Type B pancreatic cell (in vitro differentiated cells): ENCODE measurements at places on chromosomes 2 and 18. TPM values are rescaled to one million over a fixed set of nuclear protein-coding genes. Genes with fewer than 3 reads are reported as not detected.

DNA sequence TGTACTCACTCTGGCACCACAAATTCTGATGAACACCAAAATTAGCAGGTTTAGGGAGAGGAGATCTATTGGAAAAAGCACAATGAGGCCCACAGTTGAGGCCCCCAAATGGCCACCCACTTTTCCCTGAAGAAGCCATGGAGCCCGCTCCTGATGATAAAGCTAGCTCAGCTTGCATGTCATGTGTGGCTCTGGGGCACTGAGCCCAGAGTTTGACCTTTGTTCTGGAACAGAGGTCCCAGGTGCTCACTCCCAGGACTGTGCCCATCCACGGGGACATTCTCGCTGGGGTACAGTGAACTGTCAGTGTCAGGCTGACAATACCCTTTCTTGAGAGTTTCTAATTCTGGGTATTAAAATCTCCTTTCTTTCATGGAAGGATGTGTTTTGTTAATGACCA is 36.2 kb downstream of the XDH start:
- H3K4me3 ChIP-seq = no peak overlapping the region
- H3K27ac ChIP-seq = no peak overlapping the region
- H3K27me3 ChIP-seq = no peaks in the 10 kb centered on the region
- H3K4me1 ChIP-seq = no peaks in the 10 kb centered on the region

Gene IL37
- total RNA-seq = not detected in 2 replicates

DNA sequence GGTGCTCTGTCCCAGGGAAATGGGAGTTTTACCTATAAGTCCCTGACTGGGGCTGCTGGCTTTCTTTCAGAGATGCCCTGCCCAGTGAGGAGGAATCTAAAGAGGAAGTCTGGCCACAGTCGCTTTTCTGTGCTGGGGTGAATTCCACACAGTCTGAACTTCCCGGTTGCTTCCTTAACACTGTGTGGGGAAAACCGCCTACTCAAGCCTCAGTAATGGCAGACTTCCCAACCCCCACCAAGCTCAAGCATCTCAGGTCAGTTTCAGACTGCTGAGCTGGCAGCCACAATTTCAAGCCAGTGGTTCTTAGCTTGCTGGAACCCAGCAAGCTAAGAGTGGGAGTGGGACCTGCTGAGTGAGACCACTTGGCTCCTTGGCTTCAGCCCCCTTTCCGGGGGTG is 54.9 kb downstream of the NUP35 start:
- H3K27ac ChIP-seq = no peak overlapping the region
- H3K4me1 ChIP-seq = no peaks in the 10 kb centered on the region
- H3K36me3 ChIP-seq = peaks cover 67% of the 10 kb centered on the region

Gene ALK
- total RNA-seq = 7.7 and 12.3 TPM in 2 replicates

Gene PAX3
- 66.7 TPM in 1 of 2 replicates, not detected in the other for total RNA-seq

- H3K4me1 ChIP-seq = peaks cover 40% of the 10 kb centered on the region
- no peak overlapping the region for H3K27ac ChIP-seq
- no peaks in the 10 kb centered on the region for H3K27me3 ChIP-seq
Observed at GRCh38 chr2:234848578-234848977, 103.2 kb upstream of the SH3BP4 start.

- H3K27ac ChIP-seq = peak overlapping the region; percentile 62
- H3K27me3 ChIP-seq = no peaks in the 10 kb centered on the region
- H3K36me3 ChIP-seq = no peaks in the 10 kb centered on the region
- H3K4me3 ChIP-seq = peak overlapping the region; percentile 44
- DNase-seq = no peak
Observed at GRCh38 chr2:8537562-8538155, 144.2 kb upstream of the ID2 start.

Gene ASPRV1
- 0.67 and 1.3 TPM in 2 replicates for total RNA-seq

Gene PTPRN
- total RNA-seq = 17.5 and 35.6 TPM in 2 replicates

Gene ACVR2A
- total RNA-seq = 24.6 and 31.9 TPM in 2 replicates

DNA sequence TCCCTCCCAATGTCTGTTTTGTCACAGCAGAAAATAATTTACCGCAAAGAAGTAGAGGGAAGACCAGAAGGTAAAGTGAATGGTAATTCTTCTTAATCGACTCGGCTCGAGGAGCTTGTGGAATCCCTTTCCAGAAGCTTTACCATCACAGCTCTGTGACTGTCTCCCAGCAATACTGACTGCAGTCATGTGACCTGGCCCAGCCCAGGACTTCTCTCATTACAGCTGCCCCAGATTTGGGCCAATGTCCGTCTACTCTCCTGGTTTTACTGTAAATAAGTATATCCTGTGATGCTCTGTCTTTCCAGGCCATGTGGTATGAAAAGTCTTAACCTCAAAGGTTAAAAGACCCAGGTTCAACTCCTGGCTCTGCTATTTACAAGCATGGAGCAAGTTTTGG is 18.9 kb upstream of the ELOA2 start:
- no peaks in the 10 kb centered on the region for H3K36me3 ChIP-seq
- no peak overlapping the region for H3K4me3 ChIP-seq
- H3K27me3 ChIP-seq = peaks cover 7% of the 10 kb centered on the region
- no peak overlapping the region for H3K27ac ChIP-seq
- H3K4me1 ChIP-seq = no peaks in the 10 kb centered on the region

GRCh38 chr18:5145168-5145825 is 51.8 kb downstream of the AKAIN1 start:
- no peak overlapping the region for H3K27ac ChIP-seq
- DNase-seq = no peak
- no peak overlapping the region for H3K4me3 ChIP-seq
- no peaks in the 10 kb centered on the region for H3K4me1 ChIP-seq
- no peaks in the 10 kb centered on the region for H3K36me3 ChIP-seq
- no peaks in the 10 kb centered on the region for H3K27me3 ChIP-seq

GRCh38 chr18:35524226-35524625 is 26.5 kb upstream of the INO80C start:
- no peaks in the 10 kb centered on the region for H3K36me3 ChIP-seq
- H3K4me1 ChIP-seq = peaks cover 25% of the 10 kb centered on the region
- H3K27me3 ChIP-seq = no peaks in the 10 kb centered on the region
- no peak for DNase-seq
- H3K4me3 ChIP-seq = no peak overlapping the region

DNA sequence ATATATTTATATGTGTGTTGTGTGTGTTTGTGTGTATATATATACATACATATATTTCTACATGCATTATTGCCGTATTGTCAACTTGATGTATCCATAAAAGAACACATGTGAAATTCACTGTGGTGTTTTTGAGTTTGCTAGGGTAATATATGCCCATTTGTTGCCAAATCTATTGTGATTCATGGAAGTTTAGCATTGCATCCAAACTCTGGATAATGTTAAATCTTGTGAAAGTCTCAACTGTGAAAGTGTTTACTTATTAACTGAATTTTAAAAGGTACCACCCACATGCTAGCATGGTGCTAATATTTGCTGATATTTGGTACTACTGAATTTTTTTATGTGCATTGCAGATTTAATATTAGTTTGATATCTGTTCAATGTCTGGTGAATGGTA is 96.6 kb upstream of the SLC8A1 start:
- H3K27me3 ChIP-seq = no peaks in the 10 kb centered on the region
- peaks cover 1% of the 10 kb centered on the region for H3K36me3 ChIP-seq
- H3K27ac ChIP-seq = no peak overlapping the region
- DNase-seq = no peak

DNA sequence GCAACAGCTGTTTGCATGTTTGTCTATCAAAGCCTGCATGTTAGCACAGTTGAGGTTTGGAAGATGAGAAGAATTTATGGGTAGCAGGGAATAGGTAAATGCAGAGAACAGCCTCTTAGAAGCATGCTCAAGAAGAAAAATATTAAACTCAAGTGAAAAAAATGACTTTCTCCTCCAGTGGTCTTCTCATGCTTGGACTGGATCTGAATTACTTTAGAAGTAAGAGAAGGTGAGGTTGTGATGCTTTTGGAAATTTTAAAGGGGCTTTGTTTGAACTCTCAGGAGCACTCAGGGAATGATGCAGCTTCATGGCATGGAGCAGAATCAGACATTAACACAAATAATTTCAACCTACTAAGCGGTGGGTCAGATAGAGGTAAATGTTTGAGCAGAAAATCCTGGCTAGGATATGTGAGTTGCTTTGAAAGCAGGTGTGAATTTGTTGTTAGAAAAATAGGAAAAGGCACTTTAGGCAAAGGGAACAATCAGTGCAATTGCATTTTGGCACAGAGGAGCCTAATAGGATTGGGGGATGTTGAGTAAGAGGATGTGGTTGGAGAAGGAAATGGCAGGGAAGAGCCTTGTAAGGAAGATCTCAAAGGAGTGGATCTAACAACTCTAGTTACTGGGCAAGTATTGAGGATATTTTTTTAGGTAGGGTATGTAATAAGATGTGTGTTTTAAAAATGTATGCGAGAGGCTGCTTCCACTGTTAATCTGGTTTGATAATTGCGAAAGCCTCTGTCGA is 76.3 kb downstream of the DDX1 start:
- no peak for DNase-seq
- H3K4me1 ChIP-seq = peaks cover 44% of the 10 kb centered on the region
- no peak overlapping the region for H3K4me3 ChIP-seq
- H3K27ac ChIP-seq = no peak overlapping the region
